Glomerular endothelial cell (primary cell): ENCODE measurements at places on chromosomes 6 and 20. TPM values are rescaled to one million over a fixed set of nuclear protein-coding genes. Genes with fewer than 3 reads are reported as not detected.

GRCh38 chr6:156833755-156834154, 56.6 kb downstream of the ARID1B start:
- DNase-seq: no peak

DNA sequence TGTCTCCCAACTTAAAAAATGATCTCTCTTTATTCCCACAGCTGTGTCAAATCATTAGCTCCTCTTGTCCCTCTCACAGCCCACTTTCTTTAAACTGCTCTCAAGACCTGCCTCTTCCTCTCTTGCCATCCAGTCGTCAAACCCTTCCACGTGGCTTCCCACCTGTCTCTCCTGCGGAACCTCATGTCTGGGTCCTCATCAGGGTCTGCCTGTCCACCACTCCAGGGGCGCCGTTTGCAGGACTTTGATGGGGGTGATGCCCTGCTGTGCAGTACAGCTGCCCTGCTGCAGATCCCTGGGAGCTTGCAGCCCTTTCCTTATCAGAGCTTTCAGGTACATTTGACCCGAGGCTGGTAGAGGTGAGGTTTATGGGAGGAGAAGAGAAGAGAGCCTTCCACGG, 114.8 kb downstream of the DHX35 start:
- no peak for DNase-seq

DNA sequence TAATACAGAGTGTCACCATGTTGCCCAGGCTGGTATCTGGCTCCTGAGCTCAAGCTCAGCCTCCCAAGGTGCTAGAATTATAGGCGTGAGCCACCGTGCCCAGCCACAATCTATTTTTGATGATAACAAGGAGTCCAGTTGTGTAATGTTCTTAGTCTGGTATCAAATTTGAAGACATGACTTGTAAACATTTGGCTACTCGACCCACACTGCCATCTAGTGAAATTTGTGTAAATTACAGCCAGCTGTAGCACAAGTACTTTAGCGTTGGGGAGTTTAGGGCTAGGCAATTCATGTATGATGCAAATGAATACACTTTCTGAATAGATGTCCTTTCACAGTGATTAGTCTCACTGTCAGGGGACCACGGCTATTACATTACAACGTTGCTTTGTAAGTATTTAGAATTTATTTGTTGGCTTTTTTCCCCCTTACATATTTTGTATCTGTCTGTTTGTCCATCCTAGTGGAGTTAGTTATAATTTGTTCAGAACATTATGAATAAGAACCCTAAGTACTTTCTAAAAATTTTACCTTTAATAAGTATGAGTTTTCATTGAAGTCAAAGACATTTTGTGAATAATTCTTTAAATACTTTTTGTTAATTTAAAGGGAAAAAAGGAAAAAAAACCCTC, 139.7 kb downstream of the PRDM13 start:
- DNase-seq: peak; percentile 57

DNA sequence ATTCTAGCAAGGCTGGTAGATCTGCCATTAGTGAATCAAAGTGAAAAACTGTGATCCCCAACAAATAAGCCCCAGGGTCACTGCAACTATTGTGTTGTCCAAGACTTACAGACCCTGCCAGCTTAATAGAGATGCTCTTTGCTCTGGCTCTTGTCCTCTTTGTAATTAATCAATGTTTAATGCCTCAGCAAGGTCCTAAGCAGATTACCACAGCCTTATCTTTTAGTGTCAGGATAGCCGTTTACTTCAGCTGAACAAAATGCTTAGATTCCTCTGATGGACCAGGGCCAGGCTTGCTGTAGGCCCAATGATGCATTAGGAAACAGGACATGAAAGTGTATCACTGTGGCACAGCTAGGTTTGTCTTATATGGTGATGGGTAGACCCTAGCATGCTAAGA, 353.3 kb downstream of the HACE1 start:
- DNase-seq: no peak

DNA sequence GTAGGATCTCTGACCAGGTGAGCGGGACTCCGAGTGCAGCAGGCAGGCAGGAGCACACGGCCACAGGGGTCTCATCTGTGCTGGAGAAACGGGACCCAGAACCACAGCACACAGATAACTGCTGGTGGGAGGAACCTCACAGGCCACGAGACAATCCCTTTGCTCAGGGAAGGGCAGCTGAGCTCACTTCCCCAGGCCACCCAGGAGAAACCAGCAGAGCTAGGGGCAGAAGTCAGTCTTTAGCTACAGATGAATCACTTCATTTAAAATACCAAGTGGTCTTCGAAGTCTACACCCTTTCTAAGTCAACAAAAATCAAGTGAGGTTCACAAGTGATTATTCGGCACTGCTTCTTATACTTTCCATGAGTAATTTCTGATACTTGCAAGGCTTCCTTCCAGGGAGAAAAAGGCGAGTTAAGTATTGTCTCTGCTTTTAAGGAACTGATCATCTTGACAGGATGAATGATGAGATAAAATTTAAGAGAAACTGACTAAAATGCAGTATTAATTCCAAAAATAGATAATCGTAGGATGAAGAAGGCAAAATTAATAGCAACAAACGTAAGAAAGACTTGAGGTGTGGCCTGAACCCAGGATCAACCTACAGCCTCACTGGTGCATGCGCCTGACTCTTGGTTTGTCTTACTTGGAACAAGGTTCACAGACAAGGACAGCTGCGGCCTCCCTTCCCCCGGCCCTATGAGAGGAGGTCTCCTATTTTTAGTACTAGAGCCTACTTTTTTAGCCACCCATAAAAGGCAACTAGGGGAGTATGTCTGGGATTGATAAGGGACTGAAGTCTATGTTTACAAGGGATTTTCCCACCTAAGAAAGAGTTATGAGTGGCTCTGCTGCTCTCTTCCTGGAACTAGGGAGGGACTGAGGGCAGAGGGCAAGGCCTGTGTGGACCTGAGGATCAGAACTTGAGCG, 233.6 kb downstream of the TTLL2 start:
- DNase-seq: no peak

GRCh38 chr20:38725148-38725901, 1.0 kb downstream of the SLC32A1 start:
- DNase-seq: no peak

GRCh38 chr6:139109558-139109957, 25.3 kb upstream of the HECA start:
- no peak for DNase-seq

DNA sequence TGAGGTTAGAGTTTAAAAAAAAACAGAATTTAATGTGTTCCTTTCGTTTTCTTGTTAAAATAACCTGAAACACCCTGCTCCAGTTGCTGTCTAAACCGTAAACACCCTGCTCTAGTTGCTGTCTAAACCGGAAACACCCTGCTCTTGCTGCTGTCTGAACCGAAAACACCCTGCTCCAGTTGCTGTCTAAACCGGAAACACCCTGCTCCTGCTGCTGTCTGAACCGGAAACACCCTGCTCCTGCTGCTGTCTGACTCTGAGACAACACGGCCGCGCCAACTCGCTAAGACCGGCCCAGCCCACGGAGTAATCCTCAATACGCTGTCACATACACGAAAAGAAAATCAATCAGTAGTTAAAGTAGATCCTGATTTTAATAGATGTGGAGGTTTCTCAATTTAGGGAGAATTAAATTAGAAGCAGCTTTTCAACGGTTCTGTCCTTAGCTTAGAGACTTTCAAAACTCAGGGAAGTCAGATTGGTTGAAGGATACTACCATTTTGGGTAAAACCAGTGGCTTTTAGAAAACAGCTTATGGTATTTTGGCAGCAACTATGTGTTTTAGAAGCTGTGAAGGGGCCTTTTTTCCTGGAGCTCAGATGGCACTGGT, 98.3 kb downstream of the RAMACL start:
- DNase-seq: peak; percentile 90

GRCh38 chr20:51189814-51190782, 167.2 kb upstream of the KCNG1 start:
- DNase-seq: no peak

DNA sequence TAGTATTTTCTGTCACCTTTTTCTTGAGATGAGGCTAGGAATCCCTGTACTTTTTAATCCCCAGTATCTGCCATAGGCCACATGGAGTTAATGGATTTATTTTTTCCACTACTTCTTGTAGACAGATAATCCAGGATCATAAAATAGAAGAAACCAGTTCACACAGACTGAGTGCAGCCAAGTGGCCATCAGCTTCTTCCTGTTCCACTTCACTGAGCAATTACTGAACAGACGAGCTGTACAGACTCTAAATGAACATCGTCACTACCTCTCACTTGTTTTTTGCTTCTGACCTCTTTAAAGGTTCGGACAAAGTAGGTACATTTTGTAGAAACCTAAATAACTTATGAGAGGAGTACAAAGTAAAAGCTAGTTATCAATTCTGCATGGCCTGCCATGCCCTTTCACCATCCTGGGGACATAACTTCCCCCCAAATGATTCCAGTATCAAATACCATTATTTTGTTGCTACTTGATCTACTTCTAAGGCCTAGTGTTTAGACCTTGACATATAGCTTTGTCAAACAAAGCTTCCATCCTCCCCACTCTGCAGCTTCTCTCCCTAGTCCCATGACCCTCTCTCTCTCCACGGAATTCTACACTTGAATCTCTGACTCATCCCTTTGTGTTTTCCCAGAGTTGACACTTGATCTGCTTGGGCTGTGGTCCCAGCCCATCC, 34.4 kb upstream of the ARHGAP18 start:
- no peak for DNase-seq

GRCh38 chr6:30926644-30927043, 5.3 kb downstream of the SFTA2 start:
- DNase-seq: no peak

- no peak for DNase-seq
Measured at GRCh38 chr6:143691900-143692636, 14.3 kb downstream of the PHACTR2 start.

DNA sequence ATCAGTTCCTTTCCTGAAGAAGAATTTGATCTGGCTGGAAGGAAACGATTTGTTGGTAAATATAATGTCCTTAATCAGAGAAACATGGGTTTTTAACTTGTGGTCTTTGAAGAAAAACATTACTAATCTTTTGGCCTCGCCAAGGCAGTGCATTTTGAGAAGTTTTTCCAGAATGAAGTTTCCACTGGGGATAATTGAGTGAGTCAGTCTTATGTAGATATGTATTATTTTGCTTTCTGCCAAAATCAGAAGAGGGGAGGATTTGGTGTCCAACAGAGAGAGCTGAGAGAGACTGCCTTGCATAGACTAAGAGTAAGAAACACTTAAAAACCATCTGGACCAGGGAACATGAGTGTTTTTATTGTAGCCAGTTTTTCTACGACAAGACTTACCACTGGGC, 79.9 kb downstream of the FNDC1 start:
- DNase-seq: no peak

DNA sequence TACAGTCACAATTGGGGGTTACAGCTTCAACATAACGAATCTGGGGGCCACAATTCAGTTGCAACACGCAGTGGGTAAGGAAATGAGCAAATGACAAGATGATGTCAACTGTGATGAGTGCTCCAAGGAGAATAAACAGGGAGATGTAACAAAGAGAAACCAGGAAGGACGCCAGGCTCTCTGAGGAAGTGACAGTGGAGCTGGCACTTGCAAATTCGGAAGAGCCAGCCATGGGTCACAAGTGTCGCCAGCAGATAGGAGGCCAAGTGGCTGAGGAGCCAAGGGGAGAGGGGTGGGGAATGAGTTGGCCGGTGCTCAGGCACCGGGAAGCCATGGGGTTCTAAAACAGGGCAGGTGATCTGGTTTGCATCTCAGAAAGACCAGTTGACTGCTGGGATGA, 136.4 kb downstream of the EYA2 start:
- DNase-seq: no peak

- DNase-seq: no peak
Measured at GRCh38 chr20:56516631-56517030, 7.9 kb upstream of the FAM209A start.

- peak; percentile 41 for DNase-seq
Measured at GRCh38 chr6:37207903-37208456, 38.0 kb downstream of the PIM1 start.

GRCh38 chr6:540490-540889, 116.4 kb downstream of the HUS1B start:
- DNase-seq: no peak

GRCh38 chr20:43915211-43916072, 790 bp downstream of the TOX2 start:
- DNase-seq: no peak

DNA sequence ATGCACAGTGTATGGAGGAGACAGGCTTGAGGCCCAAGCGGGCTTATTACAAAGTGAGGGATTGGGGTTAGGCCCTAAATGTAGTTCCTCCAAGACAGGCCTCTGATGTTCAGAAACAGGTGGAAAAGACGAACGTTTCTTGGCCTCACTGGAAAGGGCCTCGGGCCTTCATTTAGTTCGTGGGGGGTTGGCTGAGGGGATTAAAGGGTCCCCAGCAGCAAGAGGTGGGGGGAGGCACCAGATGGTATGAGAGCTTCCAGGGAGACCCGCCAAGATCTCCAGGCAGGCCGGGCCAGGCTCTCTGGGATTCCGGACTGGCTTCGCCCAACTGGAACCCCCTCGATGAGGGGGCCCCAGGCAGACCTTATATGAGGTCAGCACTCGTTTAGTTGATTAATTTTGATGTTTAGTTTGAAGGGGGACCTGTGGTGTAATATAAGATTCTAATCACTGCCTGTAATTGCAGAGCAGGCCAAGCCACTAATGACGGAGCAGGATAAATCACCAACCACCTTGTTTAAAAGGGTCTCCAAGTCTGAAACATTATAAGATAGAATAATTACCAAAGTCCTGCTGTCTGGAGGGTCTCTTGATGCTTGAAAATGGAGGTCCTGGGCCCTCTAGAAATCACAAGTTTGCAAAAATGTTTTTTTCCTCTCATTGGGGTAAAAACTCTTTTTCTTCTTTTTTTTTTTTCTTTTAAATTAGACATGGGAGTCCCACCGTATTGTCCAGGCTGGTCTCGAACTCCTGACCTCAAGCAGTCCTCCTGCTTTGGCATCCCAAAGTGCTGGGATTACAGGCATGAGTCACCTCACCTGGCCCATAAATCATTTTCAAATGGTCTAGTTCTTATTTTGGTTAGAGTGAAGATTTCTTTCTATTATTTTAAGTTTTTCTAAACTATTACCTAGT, 2.2 kb downstream of the HMGA1 start:
- no peak for DNase-seq

- DNase-seq: no peak
Measured at GRCh38 chr6:13486679-13487121, 700 bp downstream of the GFOD1 start.

GRCh38 chr6:145071836-145072235, 663.5 kb downstream of the EPM2A start:
- DNase-seq: no peak

DNA sequence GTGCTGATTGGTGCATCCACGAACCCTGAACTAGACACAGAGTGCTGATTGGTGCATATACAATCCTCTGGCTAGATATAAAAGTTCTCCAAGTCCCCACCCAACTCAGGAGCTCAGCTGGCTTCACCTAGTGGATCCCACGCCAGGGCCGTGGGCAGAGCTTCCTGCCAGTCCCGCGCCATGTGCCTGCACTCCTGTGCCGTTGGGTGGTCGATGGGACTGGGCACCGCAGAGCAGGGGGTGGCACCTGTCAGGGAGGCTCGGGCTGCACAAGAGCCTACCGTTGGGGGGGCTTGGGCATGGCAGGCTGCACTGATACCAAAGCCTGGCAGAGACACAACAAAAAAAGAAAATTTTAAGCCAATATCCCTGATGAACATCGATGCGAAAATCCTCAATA, 185.4 kb upstream of the ASCC3 start:
- no peak for DNase-seq

- no peak for DNase-seq
Measured at GRCh38 chr6:118660218-118660569, 8.8 kb upstream of the CEP85L start.

- DNase-seq: no peak
Measured at GRCh38 chr6:121205569-121205968, 128.7 kb downstream of the TBC1D32 start.

The PI3 gene
- not detected in 2 replicates for total RNA-seq

The MAN1A1 gene
- total RNA-seq: 35.4 and 48.1 TPM in 2 replicates

The KIAA0408 gene
- total RNA-seq: 0.64 and 0.87 TPM in 2 replicates

The UQCC2 gene
- total RNA-seq: 24.6 and 27.0 TPM in 2 replicates

The NRSN1 gene
- total RNA-seq: not detected in 2 replicates
